ENCODE measurements at places on chromosomes 5 and 9. TPM values are rescaled to one million over a fixed set of nuclear protein-coding genes. Genes with fewer than 3 reads are reported as not detected.

CDC26 gene
- total RNA-seq = 40.1 TPM

SEMA5A gene
- total RNA-seq = 16.0 TPM

ANKS6 gene
- total RNA-seq = 25.6 TPM

GAS1 gene
- total RNA-seq = 40.2 TPM

SHOC1 gene
- not detected for total RNA-seq

PGM5 gene
- 74.4 TPM for total RNA-seq

NINJ1 gene
- 35.1 TPM for total RNA-seq

PCDHGB2 gene
- 1.2 TPM for total RNA-seq

LPAR1 gene
- 103 TPM for total RNA-seq

PCDHGA3 gene
- total RNA-seq = 0.22 TPM

LHX3 gene
- not detected for total RNA-seq

KDM3B gene
- total RNA-seq = 44.4 TPM

SURF6 gene
- 13.5 TPM for total RNA-seq

CYLC2 gene
- not detected for total RNA-seq

BHMT2 gene
- total RNA-seq = 4.5 TPM

SLC31A1 gene
- total RNA-seq = 37.9 TPM

EGFLAM gene
- total RNA-seq = 0.75 TPM

PDE6A gene
- total RNA-seq = not detected

LCN2 gene
- total RNA-seq = not detected

UNC13B gene
- 20.7 TPM for total RNA-seq

SLC6A19 gene
- not detected for total RNA-seq

TEX48 gene
- not detected for total RNA-seq

GABRP gene
- total RNA-seq = not detected

C9orf50 gene
- 0.12 TPM for total RNA-seq

MTX3 gene
- 17.0 TPM for total RNA-seq

PCDHGA1 gene
- total RNA-seq = 0.62 TPM

CLIC3 gene
- total RNA-seq = 0.55 TPM

All from uterine smooth muscle cell (primary cell).